ENCODE measurements at places on chromosomes 7 and 10. TPM values are rescaled to one million over a fixed set of nuclear protein-coding genes. Genes with fewer than 3 reads are reported as not detected.

DNA sequence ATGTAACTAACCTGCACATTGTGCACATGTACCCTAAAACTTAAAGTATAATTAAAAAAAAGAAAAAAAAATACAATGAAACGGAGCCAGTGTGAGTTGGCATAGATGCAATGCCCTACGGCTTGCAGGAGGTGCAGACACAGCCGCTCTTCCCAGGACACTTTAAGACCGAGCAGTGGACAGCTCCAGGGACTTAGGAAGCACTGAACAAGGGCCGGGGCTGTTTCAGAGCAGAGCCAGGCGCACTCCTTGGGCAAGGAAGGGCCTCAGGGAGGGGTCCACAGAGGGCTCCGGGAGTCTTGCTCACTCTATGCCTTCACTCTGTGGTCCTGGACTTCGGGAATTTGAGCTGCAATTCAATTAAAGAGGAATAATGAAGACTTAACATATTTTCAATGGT is 355.3 kb downstream of the TCERG1L start:
- DNase-seq = no peak

DNA sequence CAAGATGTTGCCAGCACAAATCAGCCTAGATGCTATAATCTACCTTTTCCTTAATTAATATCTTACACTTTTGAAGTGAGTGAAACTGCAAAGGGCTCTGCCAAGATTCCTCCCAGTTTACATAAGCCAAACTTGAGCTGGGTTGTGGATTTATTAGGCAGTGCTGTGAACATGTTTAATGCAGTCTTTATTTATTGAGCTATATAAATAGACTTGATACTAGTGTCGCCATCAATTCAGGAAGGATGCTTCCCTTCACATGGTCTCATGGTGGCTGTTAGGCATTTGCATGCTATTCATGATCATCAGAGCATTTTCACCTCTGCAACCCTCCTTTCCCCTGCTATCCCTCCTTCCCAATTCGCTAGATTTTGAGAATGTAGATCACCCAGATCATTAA is 40.2 kb downstream of the PLEKHS1 start:
- DNase-seq = no peak

DNA sequence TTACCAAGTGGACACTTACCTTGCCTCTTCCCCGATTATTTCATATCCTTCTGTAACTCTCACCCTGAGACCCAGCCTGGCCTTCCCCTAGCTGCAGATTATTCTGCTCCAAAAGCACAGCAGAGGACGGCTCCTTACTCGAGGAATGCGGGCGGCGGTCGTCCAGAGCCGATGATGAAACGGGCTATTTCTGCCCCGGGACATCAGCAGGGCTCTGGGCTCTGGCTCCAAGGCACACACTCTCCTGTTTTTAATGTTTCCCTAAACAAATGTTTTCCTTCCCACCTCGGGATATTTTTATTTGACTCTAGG is 343 bp upstream of the C10orf71 start:
- no peak for DNase-seq

DNA sequence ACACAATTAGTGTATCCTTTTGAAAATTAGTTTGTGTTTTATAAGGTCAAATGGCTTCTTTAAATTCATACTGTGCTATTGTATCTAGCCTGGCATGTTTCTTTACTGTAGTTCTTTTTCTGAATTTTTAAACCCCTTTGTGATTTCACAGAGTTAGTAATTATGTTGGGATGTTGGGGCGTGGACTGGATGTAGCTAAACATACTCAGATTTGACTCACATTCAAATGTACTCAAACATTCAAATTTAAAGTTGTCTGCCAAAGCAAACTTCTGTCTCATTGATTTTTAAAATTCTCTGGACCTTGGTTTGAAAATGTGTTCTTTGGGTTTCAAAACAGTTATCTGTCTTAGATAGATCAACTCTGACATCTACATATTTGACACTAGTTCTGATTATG is 7.2 kb upstream of the NRP1 start:
- no peak for DNase-seq

DNA sequence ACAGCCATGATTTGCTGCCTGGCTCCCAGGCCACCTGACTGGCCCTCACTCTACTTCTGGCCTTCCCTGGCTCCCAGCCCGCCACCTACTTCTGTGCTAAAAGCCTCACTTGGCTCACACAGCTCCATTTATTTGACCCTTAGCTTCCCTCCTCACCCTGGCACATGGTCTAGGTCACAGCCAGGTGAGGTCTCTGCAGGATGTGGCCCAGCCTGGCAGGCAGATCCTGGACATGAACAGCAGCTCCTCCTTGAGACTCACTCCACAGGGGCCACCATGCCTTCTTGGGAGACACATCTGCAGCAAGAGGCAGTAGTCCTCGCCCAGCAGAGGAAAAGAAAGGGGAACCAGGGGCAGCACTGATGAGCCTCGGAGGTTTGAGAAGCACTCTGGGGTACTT is 64.6 kb downstream of the GRID1 start:
- no peak for DNase-seq

EBF3 gene
- 0.64 TPM for total RNA-seq

DNA sequence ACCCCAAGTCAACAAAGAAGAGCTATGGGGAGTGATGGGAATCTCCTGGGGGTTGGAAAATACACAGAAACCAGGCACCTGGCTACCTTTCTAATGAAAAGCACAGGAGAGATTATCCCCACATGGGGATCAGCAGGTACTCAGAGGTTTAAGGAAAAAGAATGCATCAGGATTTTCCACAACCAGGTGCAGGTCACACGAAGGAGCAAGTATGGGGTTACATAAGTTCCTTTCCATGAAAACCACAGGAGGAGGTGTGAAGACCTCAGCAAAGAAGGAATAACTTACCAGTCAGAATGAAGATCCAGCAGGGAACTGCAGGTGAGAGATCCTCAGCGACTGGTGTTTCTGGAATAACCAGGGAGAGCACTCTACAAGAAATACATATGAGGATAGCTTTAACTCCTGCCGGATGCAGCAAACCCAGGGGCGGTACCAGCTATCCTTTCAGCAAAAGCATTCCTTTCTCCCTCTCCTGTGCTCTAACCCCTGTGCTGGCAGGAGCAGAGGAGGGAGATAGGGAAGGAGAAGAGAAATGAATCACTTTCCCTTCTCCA is 116.7 kb upstream of the TMEM106B start:
- no peak for DNase-seq

CRPPA gene
- 2.4 TPM for total RNA-seq

- no peak for DNase-seq
Measured at GRCh38 chr7:1539181-1539881, 8.8 kb downstream of the MAFK start.

GRCh38 chr10:105707603-105708002 is 1066.5 kb downstream of the SORCS3 start:
- no peak for DNase-seq

- no peak for DNase-seq
Measured at GRCh38 chr10:618229-618989, 71.1 kb downstream of the DIP2C start.

GRCh38 chr10:80599424-80599847 is 61.7 kb downstream of the SH2D4B start:
- peak; percentile 30 for DNase-seq

- no peak for DNase-seq
Measured at GRCh38 chr10:29119374-29119773, 169.5 kb upstream of the LYZL1 start.

FFAR4 gene
- total RNA-seq = 0.92 TPM

NAT16 gene
- total RNA-seq = 0.15 TPM

GRCh38 chr7:74587435-74588126 is 69.9 kb upstream of the GTF2I start:
- no peak for DNase-seq

- DNase-seq = no peak
Measured at GRCh38 chr7:36644625-36645422, 79.5 kb downstream of the AOAH start.

SPDYE1 gene
- not detected for total RNA-seq

SPOCK2 gene
- total RNA-seq = 4.8 TPM

NPC1L1 gene
- total RNA-seq = not detected

- no peak for DNase-seq
Measured at GRCh38 chr10:26386781-26387180, 51.4 kb upstream of the APBB1IP start.

DNA sequence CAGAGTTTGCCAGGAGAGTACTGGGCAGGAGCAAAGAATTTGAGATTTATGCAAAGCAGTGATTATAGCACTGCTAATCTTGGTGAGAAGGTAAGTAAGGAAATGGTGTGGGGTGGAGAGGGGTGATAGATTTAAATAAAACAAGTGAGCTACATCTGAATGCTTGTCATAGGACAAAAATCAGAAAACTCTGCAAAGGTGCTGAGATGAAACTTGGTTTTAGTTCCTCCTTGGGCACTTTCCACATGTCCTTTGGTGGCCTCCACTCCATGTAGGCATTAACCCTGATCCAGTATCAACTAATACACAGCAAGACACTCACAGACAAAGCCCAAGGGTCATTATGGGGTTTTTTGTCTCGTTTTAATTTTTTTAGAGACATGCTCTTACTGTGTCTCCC is 25.7 kb upstream of the FAM107B start:
- no peak for DNase-seq

DNA sequence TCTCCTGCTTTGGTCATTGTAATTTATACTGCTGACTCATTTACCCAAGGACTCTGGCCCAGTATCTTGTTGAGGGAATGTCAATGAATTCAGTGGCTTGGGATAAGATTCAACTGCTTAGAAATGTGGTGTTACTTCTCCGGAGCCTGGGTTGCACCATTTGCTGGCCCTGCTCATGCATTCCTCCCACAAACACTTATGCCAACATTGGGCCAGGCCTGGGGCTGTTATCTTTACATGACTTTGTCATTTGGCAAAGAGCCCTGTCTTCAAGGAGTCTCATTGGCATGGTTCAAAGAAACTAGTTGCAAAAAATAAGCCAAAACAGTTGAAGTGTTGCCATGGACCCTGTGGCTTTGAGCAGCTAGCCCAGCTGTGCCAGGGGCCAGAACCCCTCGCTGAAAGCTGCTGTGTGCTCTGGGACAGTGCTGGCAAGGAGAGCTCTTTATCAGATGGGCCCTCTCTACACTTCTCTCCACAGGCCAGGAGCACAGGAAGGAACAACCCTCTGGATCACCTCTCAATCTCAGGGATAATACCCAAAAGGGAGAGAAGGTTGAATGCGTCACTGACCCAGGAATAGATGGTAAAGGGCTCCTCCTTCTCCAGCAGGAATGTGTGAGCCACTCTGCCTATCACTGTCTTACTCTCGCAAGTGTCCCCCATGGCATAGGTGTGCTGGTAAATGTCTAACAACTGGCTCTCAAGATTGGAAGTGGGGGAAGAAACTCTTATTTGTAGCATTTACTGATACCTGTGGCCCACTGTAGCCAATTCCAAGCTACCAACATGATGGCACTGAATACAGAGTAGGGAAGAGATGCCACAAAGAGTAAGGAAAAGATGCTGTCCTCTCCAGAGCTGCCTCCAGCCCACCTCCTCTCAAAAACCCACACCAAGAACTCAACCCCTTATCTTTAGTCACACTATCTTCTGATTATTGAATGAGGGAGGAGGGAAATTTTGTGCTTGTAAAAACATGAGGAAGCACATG is 23.5 kb upstream of the PDE1C start:
- DNase-seq = no peak

GRCh38 chr10:118873738-118874105 is 119.0 kb upstream of the CACUL1 start:
- DNase-seq = no peak

DNA sequence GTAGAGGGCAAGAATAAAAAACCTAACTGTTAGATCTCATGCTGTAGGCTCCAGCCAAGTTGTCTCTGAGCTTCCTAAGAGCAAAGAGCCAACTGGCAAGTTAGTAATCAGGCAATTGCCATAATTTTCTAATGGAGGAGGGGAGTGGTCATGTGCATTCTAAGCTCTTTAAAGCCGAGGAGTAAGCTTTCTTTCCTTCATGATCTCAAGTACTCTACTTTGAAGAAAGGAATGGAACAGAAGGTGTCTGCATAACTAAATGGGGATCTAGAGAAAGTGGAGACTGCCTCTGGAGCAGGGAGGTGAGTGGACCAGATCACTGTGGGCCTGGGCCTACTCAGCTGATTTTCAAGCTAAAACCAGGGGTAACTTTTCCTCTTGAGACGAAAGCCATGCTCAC is 37.7 kb upstream of the TOMM7 start:
- no peak for DNase-seq

PTEN gene
- 88.9 TPM for total RNA-seq

- DNase-seq = no peak
Measured at GRCh38 chr7:105816266-105816843, 60.0 kb downstream of the ATXN7L1 start.
